ENCODE measurements at places on chromosomes 16 and 17.
A peak's percentile ranks its signal among the peaks of the same experiment; 100 is the strongest.

- DNase-seq: peak; percentile 3
Measured at GRCh38 chr17:29760279-29761039, 137.7 kb upstream of the CORO6 start.

- no peak for DNase-seq
Measured at GRCh38 chr17:13967416-13967815, 101.9 kb upstream of the COX10 start.

DNA sequence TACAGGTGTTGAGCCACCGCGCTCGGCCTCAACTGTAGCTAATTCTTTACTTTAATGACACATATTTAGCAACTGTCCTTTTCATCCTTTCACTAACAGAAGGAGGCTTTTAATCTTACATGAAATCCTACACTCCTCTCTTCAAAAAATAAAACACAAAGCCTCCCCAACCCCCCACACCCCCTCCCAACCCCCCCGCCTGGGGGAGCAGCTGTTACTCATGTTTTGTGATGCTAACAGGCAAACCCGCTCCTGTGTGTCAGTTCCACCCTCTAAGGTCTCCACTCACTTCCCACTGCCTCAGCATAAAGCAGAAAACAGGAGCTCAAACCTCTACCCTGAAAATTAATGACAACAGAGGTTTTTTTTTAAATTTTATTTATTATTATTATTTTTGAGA lies 55.4 kb upstream of the SLC25A19 start:
- DNase-seq: no peak

- no peak for DNase-seq
Measured at GRCh38 chr17:14777291-14777690, 476.4 kb downstream of the HS3ST3B1 start.

- no peak for DNase-seq
Measured at GRCh38 chr17:62715882-62716390, 88.5 kb downstream of the MRC2 start.

GRCh38 chr16:78310990-78311561 lies 211.6 kb downstream of the WWOX start:
- DNase-seq: no peak

DNA sequence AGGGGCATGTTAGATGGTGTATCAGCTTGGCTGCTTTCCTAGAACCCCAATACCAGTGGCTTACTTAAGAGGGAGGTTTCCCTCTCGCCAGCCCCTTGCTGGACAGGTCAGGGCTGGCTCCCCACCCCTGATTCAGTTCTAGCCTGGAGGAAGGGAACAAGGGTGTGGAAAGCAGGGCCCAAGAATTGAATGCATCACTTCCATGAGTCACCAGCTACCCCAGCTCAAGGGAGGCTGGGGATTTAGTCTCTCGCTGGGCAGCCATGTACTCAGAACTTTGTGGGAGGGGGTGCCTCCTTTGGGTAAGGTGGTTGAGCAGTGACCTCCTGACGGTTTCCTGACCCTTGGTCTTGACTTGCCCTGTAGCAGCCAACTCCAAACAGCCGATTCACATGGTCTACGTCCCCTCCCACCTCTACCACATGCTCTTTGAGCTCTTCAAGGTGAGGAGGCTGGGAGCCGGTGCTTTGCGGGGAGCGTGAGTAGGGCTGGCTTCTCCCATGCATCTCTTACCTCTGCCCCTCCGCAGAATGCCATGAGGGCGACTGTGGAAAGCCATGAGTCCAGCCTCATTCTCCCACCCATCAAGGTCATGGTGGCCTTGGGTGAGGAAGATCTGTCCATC lies 12.8 kb downstream of the PDK2 start:
- no peak for DNase-seq

DNA sequence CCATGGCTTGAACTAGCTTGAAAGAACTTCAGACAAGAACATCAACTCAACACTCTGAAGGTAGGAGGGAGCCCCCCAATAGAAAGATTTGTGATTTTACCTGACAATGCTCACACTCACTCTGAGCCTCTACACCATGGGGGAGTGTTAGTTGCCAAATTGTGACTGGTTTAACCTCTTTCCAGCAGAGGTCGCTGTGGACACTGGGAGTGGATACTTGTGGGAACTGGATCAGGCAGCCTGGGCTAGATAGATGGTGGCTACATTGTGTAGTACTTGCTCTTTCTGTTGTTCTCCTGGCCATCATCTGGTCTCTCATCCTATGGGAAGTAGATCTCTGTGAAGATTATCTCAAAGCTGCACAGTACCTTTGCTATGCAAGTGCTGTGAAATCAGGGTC lies 2.9 kb downstream of the SMPD3 start:
- peak; percentile 23 for DNase-seq

DNA sequence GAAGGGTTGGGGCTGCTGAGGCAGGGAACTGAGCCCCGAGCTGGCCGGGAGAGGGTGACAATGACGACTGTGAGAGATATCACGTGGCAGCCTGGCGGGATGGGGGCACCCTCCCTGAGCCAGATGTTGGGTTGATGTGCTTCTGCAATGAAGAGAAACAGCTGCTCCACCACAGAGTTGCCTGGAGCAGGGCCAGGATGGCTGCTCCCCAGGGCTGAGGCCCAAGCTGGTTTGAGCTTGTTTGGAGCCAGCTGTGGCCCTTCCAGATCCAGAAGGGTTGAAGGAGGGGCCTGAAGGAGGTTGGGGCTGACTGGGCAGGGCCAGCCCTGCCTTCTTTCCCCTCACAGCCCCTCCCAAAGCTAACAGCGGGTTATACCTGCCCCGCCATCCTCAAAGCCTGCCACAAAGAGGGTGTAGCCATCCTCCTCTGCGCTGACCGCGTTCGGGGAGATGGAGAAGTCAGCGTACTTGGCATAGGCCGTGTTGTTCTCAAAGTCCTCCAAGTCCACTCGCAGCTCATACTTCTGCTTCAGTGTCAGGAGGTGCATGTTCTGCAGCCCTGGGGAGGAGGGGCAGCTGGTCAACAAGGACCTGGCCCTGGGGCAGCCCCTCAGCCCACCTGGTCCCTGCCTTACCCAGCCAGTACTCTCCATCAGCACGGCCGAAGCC lies 2.1 kb downstream of the MFAP4 start:
- no peak for DNase-seq

- no peak for DNase-seq
Measured at GRCh38 chr17:31452101-31452500, 60.6 kb downstream of the RAB11FIP4 start.

DNA sequence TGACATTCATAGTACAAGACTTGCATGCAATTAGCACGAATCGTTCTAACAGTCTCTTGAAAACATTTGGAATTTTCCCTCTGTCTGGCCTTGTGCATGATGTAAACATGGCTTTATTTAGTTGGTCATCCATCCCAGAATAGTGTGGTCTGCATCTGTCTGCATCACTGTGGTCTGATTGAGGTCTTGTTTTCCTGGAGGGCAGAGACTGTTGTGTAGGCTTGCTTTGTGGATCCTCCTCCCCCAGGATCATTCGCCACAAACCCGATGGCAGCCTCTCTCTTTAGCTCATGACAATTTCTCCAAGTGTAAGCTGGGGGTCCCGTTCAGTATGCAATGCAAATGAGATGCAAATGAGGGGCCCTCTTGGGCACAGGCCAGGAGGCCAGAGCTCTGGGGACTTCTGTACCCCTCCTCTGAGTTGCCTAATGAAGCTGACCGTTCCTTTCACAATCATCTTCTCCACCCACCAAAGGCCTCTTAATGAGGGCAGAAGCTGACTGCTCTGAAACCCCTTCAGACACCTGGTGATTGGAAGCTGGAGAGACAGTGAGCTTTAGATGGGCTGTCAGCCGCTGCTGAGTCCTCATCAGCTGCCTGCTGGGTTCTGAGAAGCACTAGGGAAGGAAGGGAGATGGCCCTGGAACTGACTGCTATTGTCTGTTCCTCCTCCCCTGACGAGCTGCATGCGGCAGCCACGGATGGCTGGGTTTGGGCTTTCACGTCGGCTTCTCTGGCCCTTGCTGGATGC lies 201.2 kb upstream of the CACNG3 start:
- no peak for DNase-seq

DNA sequence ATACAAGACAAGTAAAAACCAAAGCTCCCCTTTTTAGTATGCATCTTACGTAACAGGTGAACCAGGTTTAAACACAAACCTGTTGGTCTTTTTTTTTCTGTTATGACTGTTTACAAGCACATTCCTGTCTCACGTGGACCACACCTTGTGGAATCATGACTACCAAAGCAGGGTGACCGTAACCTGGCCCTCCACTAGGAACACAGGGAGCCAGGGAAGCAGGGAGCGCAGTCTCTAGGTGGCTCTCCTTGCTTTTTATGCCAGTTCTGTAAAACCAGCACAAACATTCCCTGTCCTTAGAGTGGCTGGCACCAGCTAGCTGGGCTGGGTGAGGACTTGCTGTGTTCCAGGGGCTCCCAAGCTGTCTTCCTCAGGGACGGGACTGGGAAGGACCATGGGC lies 44.1 kb downstream of the DDX19A start:
- no peak for DNase-seq

DNA sequence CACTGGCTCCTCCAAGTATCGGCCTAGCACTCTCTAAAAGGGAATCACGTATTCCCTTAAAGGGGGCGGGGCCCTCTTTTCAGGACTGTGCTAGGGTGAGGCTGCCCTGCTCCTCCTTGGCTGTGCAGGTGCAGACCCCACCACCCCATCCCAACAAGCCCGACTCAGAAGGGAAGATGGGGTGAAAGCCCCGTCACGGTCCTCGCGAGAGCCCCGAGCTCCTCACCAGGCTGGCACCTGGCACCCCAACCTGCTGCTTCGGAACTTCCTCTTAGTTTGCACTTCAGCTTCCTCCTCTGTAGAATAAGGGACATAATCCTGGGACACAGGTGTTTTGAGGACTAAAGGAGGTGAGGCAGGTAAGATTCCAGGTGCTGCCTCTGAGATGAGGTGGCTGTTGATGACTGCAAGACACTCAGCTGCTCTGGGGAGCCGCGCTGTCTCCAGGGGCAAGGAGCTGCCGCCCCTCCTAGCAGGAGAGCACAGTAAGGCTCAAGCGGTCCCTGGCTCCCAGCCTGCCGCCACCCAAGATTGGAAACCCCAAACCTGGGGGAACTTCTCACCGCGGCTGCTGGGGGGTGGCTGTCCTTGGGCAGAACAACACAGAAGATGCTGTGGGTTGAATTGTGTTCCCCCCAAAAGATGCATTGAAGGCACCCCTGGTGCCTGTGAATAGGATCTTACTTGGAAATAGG lies 88.8 kb downstream of the MGAT5B start:
- no peak for DNase-seq

DNA sequence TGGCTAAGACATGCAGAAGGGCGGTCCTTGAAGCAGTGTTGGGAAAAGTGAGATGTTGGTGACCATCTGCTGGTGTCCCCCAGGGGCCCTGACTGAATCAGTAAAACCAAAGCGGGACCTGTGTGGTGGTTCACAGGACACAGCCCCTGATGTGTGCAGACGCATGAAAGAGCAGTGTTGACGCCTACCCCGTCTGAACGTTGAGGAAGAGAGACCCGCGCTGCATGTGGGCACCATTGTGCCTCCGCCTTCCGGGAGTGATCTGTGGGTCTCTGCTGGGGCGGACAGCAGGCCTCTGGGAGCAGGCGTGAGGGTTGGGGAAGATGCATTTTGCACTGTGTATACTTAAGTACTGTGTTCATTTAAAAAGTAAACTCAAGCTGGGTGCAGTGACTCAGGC lies 31.6 kb downstream of the MGRN1 start:
- DNase-seq: no peak

DNA sequence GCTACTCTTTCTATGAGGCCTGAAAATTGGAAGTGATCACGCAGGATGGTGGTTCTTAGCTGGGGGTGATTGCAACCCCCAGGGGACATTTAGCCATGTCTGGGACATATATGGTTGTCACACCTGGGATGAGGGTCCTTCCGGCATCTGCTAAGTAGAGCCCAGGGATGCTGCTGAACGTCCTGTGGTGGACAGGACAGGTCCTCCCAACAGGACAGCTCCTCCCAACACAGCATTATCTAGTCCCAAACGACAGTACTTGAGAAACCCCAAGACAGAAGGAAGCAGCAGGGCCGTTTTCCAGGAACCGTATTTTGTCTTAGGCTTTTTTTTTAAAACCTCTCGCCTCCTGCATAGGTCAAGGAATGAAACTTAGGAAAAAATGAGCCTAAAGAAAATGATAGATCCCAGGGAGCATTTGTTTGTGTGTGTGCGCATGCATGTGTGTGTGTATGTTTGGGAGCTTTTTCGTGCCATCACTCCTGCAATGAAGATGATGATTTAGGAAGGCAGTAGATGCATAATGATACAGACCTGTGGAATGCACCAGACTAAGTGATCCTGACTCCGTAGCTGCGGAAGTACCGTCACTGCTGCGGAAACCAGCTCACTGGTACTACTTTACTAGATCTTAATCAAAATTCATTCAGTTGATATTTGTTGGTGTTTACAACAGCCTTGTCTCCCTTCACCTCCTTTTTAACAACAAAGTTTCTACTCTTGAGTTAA lies 118.2 kb downstream of the SNX29 start:
- DNase-seq: no peak

DNA sequence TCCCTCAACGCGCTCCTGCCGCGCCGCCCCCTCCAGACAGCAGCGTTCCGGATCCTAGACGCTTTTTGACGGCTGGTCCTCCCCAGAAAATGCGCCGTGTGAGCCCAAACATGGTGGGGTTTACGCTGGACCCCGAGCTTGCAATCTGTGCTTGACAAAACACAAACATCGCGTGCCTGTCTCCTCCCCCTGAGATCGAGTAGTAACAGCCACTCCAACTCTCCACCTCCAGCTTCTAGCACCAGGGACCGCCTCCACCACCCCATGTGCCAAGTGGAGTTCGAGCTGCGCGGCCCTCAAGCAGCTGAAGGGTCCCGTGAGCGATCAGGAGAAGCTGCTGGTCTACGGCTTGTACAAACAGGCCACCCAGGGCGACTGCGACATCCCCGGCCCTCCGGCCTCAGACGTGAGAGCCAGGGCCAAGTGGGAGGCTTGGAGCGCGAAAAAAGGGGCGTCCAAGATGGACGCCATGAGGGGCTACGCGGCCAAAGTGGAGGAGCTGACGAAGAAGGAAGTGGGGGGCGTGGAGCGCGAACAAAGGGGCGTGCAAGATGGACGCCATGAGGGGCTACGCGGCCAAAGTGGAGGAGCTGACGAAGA lies 656 bp upstream of the GEMIN4 start:
- no peak for DNase-seq

DNA sequence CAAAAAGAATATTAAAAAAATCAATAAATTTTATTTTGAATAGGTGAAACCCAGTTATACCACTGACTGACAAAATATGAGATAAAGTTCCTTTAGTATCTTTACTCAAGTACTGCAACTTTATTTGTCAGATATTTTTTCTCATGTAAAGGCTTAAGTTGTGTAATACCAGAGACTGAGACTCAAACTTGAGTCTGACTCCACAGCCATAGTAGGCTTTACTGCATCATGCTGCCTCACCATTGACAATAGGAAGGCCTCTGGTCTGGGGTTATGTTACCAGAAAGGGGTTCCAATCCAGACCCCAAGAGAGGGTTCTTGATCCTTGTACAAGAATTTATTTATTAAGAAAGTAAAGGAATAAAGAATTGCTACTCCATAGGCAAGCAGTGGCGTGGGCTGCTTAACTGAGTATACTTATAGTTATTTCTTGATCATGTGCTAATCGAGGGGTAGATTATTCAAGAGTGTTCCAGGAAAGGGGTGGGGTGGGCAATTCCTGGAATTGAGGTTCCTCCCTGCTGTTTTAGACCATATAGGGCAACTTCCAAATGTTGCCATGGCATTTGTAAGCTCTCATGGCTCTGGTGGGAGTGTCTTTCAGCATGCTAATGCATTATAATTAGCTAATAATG lies 187.4 kb upstream of the WSB1 start:
- DNase-seq: no peak
